ENCODE measurements at places on chromosomes 13 and 19.
A peak's percentile ranks its signal among the peaks of the same experiment; 100 is the strongest.

DNA sequence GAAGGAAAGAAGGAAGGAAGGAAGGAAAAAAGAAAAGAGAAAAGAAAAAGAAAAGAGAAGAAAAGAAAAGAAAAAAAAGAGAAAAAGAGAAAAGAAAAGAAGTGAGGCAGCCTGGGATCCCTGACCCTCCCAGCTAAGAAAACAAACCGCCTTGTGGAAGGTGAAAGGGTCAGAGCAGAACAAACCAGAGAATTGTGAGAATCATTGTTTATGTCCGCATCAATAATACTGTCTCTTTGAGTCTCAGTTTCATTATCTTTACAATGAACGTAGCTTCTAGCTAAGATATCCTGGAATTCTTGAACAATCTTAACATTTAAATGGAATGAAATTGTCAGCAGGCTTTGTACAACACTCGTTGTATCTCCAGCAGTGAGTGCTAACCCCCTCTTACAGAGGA, 66.4 kb upstream of the SERP2 start:
- no peak for DNase-seq

GRCh38 chr19:29967623-29968022, 25.6 kb downstream of the URI1 start:
- DNase-seq: no peak

DNA sequence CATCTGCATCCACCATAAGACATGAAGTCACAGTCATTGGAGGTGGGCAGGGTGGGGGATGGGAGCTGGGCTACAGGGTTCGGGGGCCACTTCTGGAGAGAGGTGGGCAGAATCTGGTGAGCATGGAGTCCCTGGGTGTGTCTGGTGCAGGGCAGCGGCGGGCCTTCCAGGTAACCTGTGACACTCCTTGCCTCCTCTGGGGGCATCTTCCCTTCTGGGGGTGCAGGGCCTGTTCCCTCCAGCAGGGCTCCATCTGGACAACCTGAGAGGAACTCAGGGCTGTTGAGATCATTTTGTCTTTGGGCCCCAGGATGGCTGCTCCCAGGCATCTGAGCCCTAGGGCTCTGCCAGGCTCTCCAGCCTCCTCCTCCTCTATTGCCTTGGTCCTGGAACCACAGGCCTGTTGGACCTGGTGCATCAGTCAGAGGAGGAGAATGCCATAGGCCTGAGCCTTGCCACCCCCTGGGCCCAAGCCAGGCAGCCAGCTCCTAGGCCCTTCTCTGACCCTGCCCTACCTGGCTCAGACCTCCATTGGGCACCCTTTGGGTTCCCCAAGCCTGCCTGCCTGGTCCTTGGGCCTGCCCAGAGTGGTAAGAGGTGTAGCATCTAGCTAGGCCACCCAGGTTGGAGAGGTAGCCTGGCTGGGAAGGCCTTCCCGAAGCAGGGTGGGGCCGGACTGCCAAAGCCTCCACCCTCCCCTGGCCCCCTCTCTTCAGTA, 13.4 kb downstream of the LYL1 start:
- DNase-seq: no peak

DNA sequence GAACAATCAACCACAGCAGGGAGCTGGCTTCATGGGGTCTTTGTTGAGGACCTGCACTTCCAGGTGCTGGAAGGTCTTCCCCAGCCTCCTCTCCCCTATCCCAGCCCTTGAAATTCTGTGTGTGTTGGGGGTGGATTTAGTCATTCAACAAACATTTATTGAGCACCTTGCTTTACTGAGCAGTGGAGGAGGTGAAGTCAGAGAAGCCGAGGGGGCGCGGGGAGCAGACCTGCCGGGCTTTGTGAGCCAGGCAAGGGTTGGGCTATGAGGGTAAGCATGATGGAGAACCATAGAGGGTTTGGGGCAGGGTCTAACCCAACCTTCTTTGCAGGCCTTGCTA, 3.5 kb upstream of the C19orf85 start:
- no peak for DNase-seq

GRCh38 chr13:110524541-110525257, 36.8 kb downstream of the RAB20 start:
- no peak for DNase-seq

- no peak for DNase-seq
These were observed 32.5 kb downstream of the MCF2L start for GRCh38 chr13:113001241-113002140.

- DNase-seq: no peak
These were observed 249.6 kb downstream of the ENOX1 start for GRCh38 chr13:43537124-43537523.

GRCh38 chr19:19214892-19215291, 3.1 kb downstream of the NCAN start:
- peak; percentile 66 for DNase-seq

DNA sequence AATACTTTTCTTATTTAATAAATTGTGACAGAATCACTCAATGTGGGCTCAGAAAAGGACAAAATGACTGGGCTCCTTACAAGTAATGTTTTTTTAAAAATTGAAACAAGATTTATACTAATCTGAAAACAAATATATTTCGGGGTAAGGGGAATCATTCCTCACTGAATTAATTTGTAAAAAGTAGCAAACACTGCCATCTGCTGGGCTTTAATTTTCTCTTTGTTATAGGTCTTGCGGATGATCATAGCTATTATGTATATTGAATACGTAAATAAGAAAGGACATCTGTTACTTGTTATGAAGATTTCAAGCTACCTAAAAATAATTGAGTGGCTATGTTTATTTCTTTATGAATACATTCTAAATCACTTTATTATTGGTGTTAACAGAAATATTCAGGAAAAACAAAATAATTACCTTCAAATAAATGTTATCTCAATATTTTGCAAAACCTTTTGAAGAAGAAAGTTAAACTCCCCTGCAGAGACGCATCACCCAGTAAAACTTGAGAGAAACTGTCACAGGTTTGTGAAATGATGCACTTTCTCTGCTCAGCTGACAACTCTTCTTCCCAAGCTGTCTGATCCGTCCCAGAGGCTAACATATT, 17.8 kb upstream of the ENOX1 start:
- peak; percentile 52 for DNase-seq
